ENCODE measurements at places on chromosomes 4 and X.

GRCh38 chr4:139847602-139848001, 182.0 kb downstream of the MGST2 start:
- no peak for DNase-seq

- no peak for DNase-seq
Observed at GRCh38 chr4:107902715-107903114, 28.6 kb upstream of the CYP2U1 start.

DNA sequence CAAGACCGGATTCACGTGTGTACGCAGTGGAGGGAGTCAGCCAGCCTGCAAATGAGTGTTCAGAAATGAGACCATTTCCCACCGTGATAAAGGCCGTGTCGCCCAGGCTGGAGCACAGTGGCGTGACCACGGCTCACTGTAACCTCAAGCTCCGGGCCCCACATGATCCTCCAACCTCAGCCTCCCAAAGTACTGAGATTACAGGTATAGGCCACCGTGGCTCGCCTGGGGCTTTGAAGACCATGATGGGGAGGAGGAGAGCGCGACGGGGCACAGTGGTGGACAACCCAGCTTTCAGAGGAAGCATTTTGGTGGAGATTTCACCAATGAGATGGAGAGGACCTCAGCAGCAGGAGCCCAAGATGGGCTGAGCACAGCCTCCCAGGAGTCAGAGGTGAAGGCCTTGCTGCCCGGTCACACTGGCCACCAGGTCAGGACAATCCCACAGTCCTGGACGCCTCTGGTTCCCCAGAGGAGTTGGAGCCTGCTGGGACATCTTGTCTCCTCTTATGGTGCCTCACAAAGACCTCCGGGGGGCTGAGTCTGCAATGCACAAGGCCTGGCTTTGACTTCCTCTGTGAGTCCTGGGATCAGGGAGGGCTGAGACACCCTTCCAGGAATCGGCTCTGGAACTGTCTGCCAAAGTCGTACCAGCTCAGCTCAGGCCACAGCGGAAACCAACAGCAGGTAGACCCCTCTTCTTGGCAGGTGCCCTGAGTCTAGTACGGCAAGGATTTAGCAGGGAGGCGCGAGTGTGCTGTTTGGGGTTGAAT, 22.4 kb upstream of the MXD4 start:
- no peak for DNase-seq

- no peak for DNase-seq
Observed at GRCh38 chr4:77776182-77777134, 42.7 kb downstream of the CNOT6L start.

- no peak for DNase-seq
Observed at GRCh38 chr4:154506253-154506652, 14.7 kb upstream of the DCHS2 start.

DNA sequence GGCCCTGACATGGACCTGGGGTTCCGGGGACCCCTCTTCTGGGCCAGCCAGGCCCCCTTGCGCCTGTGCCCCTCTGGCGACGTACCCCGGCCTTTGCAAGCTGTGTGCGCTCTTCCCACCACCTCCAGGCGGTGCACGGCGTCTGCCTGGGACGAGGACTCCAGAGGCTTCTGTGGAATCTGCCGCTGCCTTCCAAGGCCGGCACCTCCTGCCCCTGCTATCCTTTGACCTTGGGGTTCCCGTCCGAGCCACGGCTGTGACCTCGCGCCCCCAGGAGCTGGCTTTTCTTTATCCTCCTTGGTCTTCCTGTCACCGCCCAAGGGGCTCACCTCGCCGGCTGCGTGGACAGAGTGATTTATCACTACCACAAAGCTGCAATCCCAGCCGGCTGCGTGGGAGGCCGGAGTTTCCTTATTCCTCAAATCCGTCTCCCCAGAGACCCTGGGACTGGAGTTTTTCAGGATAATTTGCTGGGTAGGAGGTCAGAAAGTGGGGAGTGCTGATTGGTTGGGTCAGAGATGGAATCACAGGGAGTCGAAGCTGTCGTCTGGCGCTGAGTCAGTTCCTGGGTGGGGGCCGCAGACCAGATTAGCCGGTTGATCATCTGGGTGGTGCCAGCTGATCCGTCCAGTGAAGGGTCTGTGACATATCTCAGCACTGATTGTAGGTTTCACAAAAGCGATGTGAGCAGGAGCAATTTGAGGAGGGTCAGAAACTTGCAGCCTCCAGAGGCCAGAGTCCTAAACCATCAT, 19.8 kb upstream of the PLCXD1 start:
- no peak for DNase-seq

DNA sequence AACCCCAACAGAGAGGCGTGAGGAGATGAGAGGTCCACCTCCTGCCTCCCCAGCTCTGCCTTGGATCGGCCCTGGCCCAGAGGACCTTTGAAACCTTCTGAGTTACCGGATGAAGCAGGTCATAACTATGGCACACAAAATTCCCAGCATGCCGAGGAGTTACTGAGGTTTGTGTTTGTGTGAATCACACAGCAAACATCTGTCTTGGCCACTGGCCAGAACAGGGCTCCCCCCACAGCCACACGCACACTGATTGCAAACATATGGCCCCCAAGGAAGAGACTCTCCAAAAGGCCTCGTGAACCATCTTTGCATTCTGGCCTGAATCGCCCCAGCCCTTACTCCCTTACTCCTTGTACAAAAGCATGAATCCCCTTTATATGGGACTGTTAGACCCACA, 18.9 kb downstream of the RPS4X start:
- no peak for DNase-seq

DNA sequence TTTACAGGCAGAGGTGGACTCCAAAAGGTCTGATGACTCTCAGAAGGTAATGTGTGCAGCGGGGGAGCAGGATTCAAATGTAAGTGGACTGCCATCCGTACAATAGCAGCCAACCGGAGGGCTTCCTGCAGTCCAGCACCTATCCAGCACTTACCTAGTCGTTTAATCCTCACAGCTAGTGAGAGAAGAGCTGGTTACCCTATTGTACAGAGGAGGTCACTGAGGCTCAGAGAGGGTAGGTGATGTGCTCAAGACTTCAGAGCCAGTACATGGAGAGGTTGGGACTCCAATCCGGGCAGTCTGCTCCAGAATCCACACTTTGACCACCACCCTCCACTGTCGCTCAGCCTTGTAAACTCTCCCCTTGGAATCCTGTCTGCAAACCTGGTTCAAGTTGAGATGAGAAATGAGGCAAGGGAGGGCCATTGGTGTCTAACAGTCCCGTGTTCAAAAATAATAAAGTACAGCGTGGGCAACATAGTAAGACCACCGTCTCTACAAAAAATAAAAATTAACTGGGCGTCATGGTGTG, 22.5 kb upstream of the JAKMIP1 start:
- DNase-seq = no peak

DNA sequence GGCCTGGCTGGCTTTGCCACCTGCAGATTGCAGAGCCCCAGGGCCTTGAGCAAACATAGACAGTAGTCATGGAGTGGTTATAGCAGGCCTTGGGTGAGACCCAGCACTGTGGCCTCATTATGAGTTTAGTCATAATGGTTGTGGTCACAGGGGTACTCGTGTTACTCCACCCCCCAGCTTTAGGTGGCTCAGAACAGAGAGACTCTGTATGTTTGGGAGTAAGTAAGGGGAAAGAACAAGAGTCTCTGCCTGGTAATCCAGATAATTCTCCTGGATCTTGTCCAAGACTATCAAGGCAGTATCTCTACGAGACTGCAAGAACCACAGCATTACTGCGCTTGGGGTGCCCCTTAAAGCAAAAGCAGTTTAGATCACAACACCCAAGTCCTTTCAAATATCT, 62.3 kb upstream of the SCRG1 start:
- DNase-seq = no peak

DNA sequence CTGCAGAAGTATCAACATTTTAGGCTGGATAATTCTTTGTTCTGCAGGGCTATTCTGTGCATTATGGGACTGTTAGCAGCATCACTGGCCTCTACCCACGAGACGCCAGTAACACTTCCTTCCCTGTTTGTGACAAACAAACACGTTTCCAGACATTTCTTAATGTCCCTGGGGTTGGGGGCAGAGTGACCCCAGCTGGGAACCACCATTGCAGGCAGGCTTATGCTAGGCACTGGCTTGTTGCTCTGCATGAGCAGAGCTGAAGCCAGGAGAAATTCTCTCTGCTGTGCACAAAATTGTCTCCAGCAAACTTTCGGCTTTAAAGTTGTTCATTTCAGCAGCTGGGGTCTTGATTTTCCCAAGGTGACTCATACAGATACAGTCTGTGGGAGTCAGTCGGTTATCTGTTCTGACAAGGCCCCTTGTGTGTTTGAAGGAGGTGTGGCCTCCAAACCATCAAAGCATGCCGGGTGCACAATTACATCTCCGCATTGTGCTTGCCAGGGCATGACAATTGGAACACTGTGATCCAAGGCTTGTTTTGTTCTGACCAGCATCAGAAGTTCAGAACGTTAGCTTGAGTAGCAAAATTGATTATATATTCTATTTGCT, 156.4 kb upstream of the BOD1L1 start:
- no peak for DNase-seq

DNA sequence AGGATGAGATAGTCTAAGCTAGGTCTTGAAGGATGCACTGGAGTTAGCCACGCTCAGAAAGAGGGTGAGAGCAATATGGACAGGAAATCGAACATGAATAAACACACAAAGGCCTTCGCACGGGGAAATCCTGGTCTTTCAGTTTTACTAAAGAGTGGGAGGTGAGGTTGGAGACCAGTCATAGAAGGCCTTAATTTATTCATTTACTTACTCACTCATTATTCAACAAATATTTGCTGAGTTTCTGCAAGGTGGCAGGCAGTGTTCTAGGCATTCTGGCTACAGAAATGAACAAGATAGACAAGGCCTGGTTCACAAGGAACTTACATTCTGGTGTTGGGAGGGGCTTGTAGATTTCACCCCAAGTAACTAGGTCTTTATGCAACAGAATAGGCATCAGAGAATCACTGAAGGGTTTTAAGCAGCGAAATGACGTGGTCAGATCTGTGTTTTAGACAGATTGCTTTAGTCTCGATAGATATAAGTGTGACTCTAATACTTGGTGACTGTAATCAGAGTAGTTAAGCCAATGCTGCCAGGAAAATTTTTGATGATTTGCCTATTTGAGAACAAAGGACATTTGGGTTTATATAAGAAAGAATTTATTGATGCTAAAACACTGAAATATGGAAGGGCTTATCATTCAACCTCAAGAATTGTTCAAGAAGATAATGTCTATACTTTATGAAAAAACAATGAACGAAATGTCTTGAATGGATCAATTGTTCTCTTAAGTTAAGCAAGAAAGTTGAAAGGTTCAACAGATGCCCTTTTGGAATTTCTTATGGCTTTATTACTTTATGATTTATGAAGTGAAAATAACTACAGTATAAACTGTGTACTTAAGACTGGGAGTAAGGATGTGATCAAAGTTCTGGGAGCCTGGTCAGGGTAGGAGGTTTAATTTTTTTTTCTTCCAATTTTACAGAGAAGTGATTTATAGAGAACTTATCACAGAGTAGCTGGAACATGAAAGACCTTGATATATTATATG, 184.4 kb upstream of the CASK start:
- DNase-seq = peak; percentile 6

DNA sequence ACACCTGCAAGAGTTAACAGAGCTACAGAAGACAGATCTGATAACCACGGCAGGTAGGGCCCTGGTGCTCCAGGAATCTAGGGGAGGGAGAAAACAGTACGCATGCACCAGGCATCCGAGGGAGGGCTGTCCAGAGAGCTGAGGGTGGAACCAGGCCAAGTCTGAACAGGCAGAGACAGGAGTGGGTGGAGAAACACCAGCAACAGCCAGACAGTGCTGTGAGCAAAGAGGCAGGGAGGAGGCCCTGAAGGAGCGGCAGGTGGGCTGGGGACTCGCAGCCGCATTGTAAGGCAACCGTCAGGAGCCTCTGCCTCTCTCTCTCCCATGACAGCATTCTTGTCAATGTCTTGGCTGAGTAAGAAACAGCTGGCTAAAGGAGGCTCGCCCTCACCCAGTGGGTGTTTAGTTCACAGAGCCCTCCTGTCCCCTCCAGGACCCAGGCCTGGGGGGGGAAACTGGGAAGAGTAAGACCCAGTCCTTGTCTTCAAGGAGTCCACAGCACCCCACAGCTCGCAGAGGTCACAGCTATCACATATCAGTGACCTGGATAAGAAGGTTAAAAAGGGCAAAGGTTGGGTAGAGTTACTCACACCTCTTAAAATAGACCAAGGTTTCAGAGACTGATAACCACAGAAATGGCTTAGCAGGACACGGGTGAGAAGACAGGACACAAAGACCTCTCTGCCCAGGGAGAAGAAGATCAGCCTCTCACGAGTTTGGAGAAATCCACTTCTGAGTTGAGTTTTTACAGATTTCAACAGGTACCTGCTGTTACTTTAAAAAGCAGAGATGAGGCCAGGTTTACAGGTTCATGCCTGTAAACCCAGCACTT, 10.5 kb downstream of the ACSL1 start:
- DNase-seq = no peak

DNA sequence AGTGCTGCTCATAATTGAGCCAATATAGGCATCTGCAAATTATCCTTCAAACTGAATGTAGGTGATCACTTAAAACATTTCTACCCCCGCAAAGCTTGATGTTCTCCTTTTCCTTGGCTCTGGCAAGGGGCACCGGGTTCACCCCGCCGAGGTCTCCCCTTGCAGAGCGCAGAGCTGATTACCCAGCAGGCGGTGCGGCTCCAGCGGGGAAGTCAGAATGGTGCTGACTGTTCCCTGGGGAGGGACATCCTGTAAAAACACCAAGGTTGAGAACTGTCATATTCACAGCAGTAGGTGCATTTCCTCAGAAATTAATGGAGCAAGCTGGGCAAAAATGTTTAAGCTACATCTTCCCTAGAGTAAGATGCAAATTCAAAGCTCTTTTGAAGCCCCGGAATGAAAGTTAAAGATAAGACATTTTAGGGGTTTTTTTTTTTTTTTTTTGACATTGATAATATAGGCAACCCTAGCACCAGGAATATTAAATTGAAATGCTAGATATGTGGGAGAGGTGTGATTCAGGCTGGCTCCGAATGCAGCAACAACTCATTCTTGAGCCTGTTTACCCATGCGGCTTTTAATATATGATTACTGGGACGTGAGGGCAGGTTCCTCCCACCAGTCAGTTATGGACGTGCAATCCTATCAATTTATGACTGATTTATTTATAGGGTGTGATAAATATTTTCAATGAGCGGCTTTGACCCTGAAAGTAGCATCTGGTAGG, 767.3 kb upstream of the TENM3 start:
- no peak for DNase-seq

DNA sequence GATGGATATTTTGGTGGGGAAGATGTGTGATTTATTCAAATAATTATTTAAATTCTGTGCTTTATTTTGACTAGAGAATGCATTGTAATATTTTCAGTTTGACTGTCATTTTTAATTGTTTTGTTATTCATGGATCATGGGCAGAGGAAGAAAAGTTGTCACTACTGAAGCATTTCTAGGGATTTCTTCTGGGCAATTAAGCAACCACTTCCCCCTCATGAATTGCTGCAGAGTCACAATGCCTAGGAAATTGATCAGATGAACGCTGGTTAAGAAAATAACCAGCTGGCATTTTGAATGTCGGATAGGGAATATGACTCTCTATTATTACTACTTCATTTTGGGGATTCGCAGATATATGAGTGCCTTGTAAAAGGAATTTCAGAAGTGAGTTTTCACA, 283.3 kb downstream of the IL15 start:
- DNase-seq = no peak

- no peak for DNase-seq
Observed at GRCh38 chr4:168480931-168481611, 779 bp upstream of the DDX60L start.

- no peak for DNase-seq
Observed at GRCh38 chr4:168594121-168594520, 97.3 kb downstream of the PALLD start.

All from activated T-cell treated with anti-CD3 and anti-CD28 coated beads for 48 hours (primary cell).